ENCODE measurements at places on chromosomes 16 and 17.

- no peak for DNase-seq
Observed at GRCh38 chr16:11915114-11915643, 577 bp downstream of the GSPT1 start.

DNA sequence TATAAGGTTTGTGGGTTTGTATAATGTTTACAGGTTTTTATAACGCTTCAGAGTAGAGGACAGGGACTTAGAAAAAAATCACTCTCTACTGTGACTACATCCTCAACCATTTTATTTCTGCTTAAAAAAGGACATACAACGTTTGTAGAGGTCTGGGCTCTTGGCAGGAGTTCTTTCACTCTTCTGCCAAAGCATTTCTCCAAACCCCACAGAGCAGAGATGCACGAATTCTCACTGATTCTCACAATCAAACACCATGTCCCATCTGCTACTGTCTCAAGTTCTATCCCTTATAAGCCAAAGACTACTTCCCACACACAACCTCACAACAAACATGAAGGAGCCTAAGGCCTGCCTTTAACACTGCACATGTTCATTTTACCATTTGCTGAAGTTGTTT, 7.0 kb upstream of the ANKFY1 start:
- DNase-seq, result no peak

DNA sequence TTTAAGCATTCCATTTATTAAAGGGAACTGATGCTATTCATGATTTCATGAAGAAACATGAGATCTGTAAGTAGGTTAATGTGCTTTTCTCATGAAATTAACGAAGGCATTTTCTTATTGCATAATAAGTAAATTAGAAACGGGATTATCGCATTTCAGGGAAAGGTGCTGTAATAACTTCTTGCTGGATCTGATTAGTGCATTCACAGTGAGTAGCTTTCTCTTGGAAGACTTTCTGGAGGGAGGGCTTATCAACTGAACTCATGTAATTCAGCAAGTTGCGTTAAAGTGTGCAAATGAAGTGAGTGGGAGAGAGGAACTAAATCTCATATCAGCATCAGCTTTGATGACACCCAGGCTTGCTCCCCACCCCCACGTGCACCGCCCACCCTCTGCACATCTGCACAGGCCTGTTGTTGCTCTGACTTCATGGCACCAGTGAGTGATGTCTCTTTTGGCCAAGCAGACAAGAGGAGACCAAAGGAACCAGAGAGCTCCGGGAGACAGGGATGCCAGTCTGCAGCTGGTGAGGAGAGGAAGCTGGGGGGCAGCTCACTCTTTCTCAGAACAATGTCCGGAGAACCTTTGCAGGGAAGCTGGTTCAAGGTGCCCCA, 26.3 kb upstream of the GAS7 start:
- DNase-seq, result no peak

GRCh38 chr17:40577611-40578065, 12.4 kb upstream of the CCR7 start:
- DNase-seq, result no peak

- DNase-seq, result no peak
Observed at GRCh38 chr16:80231888-80232287, 308.9 kb upstream of the DYNLRB2 start.

- DNase-seq, result peak; percentile 45
Observed at GRCh38 chr16:79168321-79168720, 432.2 kb downstream of the MAF start.

GRCh38 chr16:14678748-14679497, 15.2 kb downstream of the PLA2G10 start:
- no peak for DNase-seq

DNA sequence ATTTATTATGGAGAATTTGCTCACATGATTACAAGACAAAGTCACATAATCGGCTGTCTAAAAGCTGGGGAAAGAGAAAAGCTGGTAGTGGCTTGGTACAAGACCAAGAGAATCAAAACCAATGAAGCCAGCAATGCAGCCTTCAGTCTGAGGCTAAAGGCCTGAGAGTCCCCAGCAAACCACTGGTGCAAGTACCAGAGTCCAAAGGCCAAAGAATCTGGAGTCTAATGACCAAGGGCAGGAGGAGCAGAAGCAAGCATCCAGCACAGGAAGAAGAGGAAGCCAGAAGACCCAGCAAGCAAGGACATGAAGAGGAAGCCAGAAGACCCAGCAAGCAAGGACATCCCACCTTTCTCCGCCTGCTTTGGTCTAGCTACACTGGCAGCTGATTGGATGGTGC, 250.6 kb upstream of the SALL1 start:
- DNase-seq, result no peak

DNA sequence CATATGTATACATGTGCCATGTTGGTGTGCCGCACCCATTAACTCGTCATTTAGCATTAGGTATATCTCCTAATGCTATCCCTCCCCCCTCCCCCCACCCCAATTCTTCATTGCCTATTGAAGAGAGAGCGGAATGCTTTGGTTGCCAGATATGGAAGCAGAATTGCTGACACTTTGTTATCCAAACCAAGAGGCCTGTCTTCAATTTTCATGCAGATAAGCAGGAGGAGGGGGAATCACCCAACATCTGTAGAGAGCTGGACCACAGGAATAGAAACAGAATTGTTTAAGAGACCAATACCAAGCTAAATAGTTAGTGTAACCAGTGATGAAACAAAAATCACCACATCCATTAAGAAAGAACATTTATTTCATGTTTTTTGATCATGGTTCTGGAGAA, 7.1 kb downstream of the ASPA start:
- no peak for DNase-seq

DNA sequence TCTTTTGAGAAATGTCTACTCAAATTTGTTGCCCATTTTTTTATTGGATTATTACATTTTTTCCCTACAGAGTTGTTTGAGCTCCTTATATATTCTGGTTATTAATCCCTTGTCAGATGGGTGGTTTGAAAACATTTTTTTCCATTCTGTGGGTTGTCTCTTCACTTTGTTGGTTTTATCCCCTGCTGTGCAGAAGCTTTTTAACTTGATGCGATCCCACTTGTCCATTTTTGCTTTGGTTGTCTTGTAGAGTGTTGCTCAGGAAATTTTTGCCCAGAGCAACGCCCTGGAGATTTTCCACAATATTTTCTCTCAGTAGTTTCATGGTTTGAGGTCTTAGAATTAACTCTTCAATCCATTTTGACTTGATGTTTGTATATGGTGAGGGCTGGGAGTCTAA, 592.8 kb upstream of the GOT2 start:
- no peak for DNase-seq

GRCh38 chr16:83898463-83899271, at the start of gene MLYCD:
MLYCD (plus strand) TSS chr16:83899115; CDS start chr16:83899145, 30 bp downstream.
- DNase-seq, result no peak

GRCh38 chr16:89721546-89722391, 432 bp downstream of the ZNF276 start:
- no peak for DNase-seq

DNA sequence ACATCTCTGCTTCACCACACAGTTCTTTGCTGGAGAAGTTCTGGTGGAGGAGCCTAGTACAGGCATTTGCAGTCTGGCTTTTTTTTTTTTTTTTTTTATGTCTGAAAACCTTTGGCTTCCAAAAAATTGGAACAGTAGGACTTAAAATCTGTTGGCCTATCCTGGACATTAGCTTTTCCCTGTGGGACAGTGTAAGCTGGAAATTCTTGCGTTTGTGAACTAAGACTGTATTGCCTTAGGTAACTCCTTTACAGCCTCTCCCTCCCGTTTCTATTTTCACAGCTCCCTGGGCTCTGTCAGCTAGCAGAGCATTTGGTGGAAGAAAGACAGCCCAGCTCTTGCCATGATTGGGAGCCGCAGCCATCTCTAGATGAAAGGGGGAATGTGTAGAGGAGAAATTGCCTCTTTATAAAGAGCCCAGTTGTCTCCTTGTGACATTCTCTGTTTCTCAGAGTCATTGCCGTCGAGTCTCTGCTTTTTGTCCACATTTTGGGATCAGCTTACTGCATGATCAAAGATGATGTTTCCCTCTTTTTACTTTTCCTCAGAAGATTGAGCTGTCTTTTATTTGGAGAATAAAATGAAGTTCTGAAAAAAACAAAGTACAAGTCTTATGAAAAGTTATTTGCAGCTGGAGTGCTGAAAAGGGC, 227.5 kb downstream of the SPECC1 start:
- no peak for DNase-seq
